ENCODE measurements at places on chromosomes 3 and 15. TPM values are rescaled to one million over a fixed set of nuclear protein-coding genes. Genes with fewer than 3 reads are reported as not detected.

- no peaks in the 10 kb centered on the region for H3K4me1 ChIP-seq
- no peaks in the 10 kb centered on the region for H3K27me3 ChIP-seq
- H3K4me3 ChIP-seq = no peak overlapping the region
- no peak overlapping the region for H3K27ac ChIP-seq
Observed at GRCh38 chr3:125437631-125438435, 62.7 kb upstream of the ZNF148 start.

The PLSCR2 gene
- total RNA-seq = 0.89 TPM

- H3K27ac ChIP-seq = no peak overlapping the region
- no peak for DNase-seq
- H3K4me1 ChIP-seq = peaks cover 24% of the 10 kb centered on the region
- H3K4me3 ChIP-seq = no peak overlapping the region
- H3K36me3 ChIP-seq = no peaks in the 10 kb centered on the region
Observed at GRCh38 chr15:70264014-70264582, 166.4 kb upstream of the TLE3 start.

DNA sequence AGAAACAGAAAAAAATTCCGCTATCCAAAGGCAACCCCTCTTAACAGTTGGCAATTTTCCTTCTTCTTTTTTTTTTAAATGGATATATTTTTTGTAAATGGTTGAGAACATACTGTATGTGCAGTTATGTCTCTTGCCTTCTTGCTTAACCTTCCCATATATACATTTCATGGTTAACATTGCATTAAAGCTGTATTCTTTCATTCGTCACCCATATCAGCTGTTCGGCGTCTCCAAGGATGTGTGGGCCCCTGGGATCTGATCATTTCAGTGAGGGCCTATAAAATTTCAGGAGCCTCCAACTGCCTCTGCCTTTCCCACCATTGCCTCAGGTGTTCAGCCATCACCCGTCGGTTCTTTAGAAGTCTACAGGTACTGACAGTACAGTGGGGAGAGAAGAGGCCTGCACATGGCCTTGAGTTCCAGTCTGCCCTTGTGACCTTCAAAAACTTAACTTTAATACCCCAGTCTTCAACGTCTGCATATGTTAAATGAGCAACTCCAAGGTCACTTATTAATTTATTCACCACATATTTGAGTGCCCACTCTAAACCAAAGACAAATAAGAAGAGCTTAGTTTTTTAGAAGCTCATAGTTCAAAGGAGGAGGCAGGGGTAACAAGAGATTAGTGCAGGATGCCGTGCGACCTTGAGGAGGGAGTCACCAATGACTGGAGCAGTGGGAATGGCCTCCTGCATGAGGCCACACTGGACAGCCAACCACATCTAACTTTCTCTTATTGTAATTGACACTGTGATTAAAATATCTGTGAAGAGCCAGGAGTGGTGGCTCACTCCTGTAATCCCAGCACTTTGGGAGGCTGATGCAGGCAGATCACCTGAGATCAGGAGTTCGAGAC lies 6.9 kb downstream of the ST6GAL1 start:
- no peak overlapping the region for H3K27ac ChIP-seq
- H3K36me3 ChIP-seq = peaks cover 5% of the 10 kb centered on the region
- no peak overlapping the region for H3K4me3 ChIP-seq
- H3K27me3 ChIP-seq = no peaks in the 10 kb centered on the region
- no peak for DNase-seq

GRCh38 chr3:167203062-167203461 lies 177.0 kb downstream of the ZBBX start:
- H3K27me3 ChIP-seq = no peaks in the 10 kb centered on the region
- H3K36me3 ChIP-seq = no peaks in the 10 kb centered on the region
- no peak overlapping the region for H3K4me3 ChIP-seq
- H3K27ac ChIP-seq = no peak overlapping the region
- DNase-seq = no peak

The ZDHHC3 gene
- 47.4 TPM for total RNA-seq

- H3K4me3 ChIP-seq = no peak overlapping the region
- H3K27ac ChIP-seq = no peak overlapping the region
- no peaks in the 10 kb centered on the region for H3K27me3 ChIP-seq
- DNase-seq = no peak
- H3K36me3 ChIP-seq = no peaks in the 10 kb centered on the region
- H3K4me1 ChIP-seq = peaks cover 25% of the 10 kb centered on the region
Observed at GRCh38 chr15:99473981-99474906, 91.5 kb upstream of the MEF2A start.

- no peaks in the 10 kb centered on the region for H3K27me3 ChIP-seq
- H3K4me1 ChIP-seq = no peaks in the 10 kb centered on the region
- DNase-seq = no peak
Observed at GRCh38 chr3:123395235-123395634, 53.7 kb downstream of the ADCY5 start.

DNA sequence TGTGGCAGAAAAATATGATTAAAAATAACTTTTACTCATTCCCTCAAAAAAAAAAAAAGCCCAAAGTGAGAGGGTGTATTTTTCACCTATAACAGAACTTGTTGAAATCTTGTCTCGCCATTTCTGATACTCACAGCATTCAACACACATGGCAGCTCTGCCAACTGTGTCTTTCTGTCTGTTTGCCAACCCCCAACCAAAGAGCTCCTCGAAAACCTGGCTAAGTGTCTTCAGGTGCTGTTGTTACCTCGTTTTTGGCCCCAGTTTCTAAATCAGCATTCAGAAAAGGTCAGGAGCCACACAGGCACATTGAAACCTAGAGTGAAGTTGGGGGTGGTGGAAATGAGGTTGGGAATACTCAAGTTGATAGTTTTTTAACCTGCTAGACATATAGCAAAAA lies 123.5 kb downstream of the TMEM108 start:
- no peak for DNase-seq
- no peaks in the 10 kb centered on the region for H3K36me3 ChIP-seq
- H3K27me3 ChIP-seq = no peaks in the 10 kb centered on the region
- H3K4me3 ChIP-seq = no peak overlapping the region

- no peaks in the 10 kb centered on the region for H3K27me3 ChIP-seq
- H3K36me3 ChIP-seq = no peaks in the 10 kb centered on the region
- H3K4me1 ChIP-seq = peaks cover 3% of the 10 kb centered on the region
- H3K4me3 ChIP-seq = no peak overlapping the region
- no peak for DNase-seq
Observed at GRCh38 chr3:120021523-120021922, 72.7 kb downstream of the GSK3B start.

The MYZAP gene
- 1.3 TPM for total RNA-seq

DNA sequence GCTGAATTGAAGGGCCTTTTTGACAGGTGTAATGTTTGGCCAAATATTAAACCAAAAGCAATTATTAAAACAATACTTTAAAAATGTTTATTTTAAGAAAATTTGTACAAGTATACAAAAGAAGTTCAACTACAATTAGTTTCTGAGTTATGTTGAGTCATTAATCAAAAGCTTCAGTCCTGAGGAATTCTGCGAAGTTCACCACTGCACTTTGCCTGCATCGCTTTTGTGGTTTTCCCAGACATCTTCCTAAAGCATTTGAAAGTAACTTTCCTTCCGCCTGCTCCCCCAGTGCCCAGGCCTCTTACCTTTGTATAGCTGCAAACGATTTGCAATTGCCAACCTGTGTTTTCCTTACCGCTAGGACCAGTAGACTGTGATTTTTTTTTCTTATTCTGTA lies 69.5 kb downstream of the KCNAB1 start:
- H3K4me3 ChIP-seq = no peak overlapping the region
- H3K27ac ChIP-seq = no peak overlapping the region
- H3K36me3 ChIP-seq = no peaks in the 10 kb centered on the region
- no peaks in the 10 kb centered on the region for H3K27me3 ChIP-seq

Data from naive thymus-derived CD4-positive, alpha-beta T cell (primary cell).